Fibroblast of lung (primary cell): ENCODE measurements at places on chromosomes 2 and 18. TPM values are rescaled to one million over a fixed set of nuclear protein-coding genes. Genes with fewer than 3 reads are reported as not detected.

The ASPRV1 gene
- total RNA-seq, result 0.26 and 0.33 TPM in 2 replicates

The PROKR1 gene
- total RNA-seq, result not detected in 2 replicates

The TNFAIP6 gene
- 33.1 and 53.8 TPM in 2 replicates for total RNA-seq

The AGAP1 gene
- 7.7 and 10.6 TPM in 2 replicates for total RNA-seq

The TM4SF20 gene
- not detected in 2 replicates for total RNA-seq

The ANKRD53 gene
- 0.26 and 1.3 TPM in 2 replicates for total RNA-seq

The ENOSF1 gene
- 17.7 and 23.3 TPM in 2 replicates for total RNA-seq

The STARD6 gene
- total RNA-seq, result 0.33 TPM in 1 of 2 replicates, not detected in the other

The MC2R gene
- total RNA-seq, result not detected in 2 replicates

The GNAL gene
- total RNA-seq, result 0.50 and 0.77 TPM in 2 replicates

The UGT1A8 gene
- total RNA-seq, result not detected in 2 replicates

The B3GNT7 gene
- under 0.01 and 0.17 TPM in 2 replicates for total RNA-seq

The RAB6C gene
- total RNA-seq, result not detected in 2 replicates

The CABYR gene
- 5.6 and 14.0 TPM in 2 replicates for total RNA-seq

The SP5 gene
- total RNA-seq, result under 0.01 TPM in 1 of 2 replicates, not detected in the other

The APCDD1 gene
- 4.9 and 17.3 TPM in 2 replicates for total RNA-seq

The KCNJ3 gene
- total RNA-seq, result not detected in 2 replicates

The MYL1 gene
- not detected in 2 replicates for total RNA-seq

The FTCDNL1 gene
- total RNA-seq, result 2.3 and 3.6 TPM in 2 replicates

The CRYBA2 gene
- not detected in 2 replicates for total RNA-seq

The RASGRP3 gene
- 0.26 and 0.50 TPM in 2 replicates for total RNA-seq

The HRH4 gene
- total RNA-seq, result under 0.01 TPM in 2 replicates

The DSC1 gene
- not detected in 2 replicates for total RNA-seq
